ENCODE measurements at places on chromosomes 6 and 20.

- no peak for DNase-seq
Observed at GRCh38 chr6:168274037-168274952, 45.3 kb downstream of the DACT2 start.

DNA sequence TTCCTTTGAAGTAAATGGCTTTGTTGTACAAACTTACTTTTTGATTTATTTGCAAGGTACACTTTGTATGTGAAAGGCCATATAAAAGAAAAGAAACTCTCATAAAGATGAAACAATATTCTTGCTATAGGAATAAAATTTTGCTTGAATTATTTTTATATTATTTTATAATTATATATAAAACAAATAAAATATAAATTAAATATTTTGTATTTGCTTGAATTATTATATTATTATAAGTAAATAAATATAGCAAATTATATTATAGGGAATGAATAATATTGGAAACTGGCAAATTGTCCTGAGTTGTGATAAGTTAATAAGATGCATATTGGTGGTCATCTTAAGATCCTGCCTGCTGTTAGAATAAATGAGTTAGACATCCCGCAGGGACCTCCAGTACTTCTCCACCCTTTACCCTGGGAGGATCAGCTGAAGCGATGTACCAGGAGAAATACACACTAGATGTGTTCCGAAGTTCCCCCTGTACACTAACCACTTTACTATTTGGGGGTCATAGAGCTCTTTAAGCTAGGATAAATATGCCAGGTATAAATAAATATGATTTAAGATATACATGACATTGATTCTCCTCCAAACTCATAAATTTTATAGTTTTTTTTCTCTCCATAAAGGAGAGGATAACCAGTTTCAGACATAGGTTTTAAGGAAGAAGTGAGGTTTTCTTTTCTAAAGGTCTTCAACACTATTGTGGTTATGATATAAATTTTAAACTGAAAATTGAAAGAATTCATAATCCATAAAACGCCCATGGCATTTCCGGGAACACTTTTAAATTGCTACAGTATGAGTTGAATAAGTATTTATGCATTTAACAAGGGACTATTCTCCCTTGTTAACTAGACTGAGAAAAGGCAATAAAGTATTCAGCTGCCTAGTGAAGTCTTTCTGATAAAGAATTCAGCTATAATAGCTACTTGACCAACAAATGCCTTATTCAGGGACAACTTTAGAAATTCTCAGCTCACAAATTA, 486.3 kb upstream of the MARCKS start:
- DNase-seq = no peak

DNA sequence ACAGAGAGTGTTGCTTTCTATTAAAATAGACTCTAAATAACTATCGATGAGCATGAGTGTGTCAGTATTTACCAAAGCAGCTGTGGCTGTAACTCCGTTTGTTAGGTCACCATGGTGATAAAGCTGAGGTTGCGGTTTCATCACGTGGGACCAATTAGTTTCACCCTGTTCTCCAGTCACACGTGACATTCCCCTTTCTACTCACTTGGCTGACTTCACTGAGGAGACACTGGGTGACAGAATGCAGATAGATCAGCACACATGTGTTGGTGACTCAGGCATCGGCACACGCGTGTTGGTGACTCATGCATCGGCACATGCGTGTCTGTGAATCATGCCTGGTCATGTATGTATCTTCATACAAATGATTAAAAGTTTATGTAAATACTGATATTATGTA, 285.4 kb downstream of the THBS2 start:
- no peak for DNase-seq

DNA sequence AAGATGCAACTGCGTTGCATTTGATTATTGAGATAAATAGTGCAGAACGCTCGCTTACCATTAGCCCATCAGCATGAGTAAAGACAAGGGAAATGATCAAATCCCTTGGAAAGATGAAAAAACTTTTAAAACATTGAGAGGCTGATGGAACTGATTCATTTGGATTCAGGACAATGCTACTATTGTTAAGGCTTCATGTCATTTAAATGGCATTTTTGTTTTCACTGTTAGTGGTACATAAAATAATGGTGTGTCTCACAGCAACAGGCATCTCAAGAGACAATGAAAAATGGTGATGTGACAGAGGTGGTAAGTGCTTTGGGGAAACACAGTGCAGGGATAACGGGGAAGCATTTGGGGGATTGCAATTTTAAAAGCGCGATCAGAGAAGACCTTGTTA, 159.7 kb upstream of the KCNG1 start:
- no peak for DNase-seq

All from GM12892 (cell line).